Activated naive CD8-positive, alpha-beta T cell treated with anti-CD3 and anti-CD28 coated beads, Interleukin-2, amount 50 U/mL, for 24 hours (primary cell): ENCODE measurements at places on chromosomes 4 and X.
A peak's percentile ranks its signal among the peaks of the same experiment; 100 is the strongest.

DNA sequence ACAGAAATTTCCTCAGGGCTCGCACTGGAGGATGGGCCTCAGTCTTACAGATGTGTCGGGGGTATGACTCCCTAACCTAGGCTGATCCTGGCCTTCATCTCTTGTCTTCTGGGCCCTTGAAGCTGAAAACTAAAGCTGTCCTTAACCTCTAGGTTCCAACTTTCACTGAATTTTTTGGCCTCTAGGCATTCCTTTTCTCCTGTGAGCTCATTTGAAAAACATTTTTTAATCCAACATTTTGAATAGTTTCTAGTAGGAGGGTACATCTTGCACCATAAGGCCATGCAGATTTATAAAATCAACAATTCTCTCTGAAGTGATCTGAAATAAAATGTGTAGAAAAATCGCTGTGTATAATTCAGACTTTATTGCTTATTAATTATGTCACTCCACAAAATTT, 19.7 kb downstream of the RWDD4 start:
- no peak overlapping the region for H3K4me3 ChIP-seq
- peaks cover 18% of the 10 kb centered on the region for H3K36me3 ChIP-seq
- no peak overlapping the region for H3K27ac ChIP-seq
- H3K4me1 ChIP-seq: peaks cover 16% of the 10 kb centered on the region

DNA sequence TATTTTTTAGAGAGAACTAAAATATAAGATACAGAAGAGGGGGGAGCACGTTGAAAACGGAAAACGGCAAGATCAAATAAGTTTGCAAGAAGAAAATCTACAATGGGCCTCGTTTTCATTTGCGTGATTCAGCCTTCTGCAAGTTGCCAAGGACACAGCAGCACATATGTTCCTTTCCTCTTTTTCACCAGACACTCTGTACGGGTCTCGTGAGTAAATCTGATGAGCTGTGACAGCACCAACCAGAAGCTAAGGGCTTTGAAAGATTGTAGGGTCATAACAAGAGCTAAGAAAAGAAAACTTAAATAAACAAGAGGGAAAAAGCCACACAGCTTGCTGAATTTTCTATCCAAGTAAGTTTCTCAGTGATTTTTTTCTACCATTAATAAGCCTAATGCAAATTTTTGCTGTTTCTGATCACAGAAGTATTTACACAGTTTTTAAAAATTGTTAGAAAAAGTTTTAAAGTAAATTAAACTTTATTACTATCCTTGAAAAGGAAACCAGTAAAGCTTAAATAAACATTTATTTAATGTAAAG, 63.4 kb downstream of the SCML2 start:
- peaks cover 2% of the 10 kb centered on the region for H3K36me3 ChIP-seq
- no peaks in the 10 kb centered on the region for H3K4me1 ChIP-seq
- DNase-seq: no peak
- no peak overlapping the region for H3K27ac ChIP-seq

DNA sequence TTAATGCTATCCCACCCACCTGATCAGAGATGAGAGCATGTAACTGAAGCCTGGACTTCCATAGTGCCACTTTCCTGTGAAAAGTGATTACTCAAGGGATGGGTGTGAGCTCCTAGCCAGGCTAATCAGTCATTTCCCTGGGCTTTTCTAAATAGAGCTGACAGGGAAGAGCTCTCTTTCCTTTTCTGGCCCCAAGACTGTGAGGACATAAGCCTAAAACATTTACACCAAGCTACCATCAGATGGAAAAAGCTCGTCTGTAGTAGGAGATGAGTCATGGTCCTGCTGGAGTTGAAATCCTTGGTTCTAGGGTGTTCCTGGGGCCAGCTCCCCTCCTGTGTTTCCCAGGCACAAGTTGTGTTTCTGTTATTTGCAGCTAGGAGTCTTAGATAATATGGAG, 52.4 kb upstream of the NDP start:
- no peaks in the 10 kb centered on the region for H3K27me3 ChIP-seq
- H3K4me1 ChIP-seq: peaks cover 4% of the 10 kb centered on the region
- H3K36me3 ChIP-seq: no peaks in the 10 kb centered on the region
- H3K4me3 ChIP-seq: no peak overlapping the region

GRCh38 chrX:48786341-48786800, at the start of gene GATA1:
GATA1 (plus strand) TSS chrX:48786590; CDS start chrX:48791110, 4,520 bp downstream.
- no peak for DNase-seq
- H3K4me1 ChIP-seq: peaks cover 3% of the 10 kb centered on the region
- no peak within 1 kb of the TSS for H3K4me3 ChIP-seq

DNA sequence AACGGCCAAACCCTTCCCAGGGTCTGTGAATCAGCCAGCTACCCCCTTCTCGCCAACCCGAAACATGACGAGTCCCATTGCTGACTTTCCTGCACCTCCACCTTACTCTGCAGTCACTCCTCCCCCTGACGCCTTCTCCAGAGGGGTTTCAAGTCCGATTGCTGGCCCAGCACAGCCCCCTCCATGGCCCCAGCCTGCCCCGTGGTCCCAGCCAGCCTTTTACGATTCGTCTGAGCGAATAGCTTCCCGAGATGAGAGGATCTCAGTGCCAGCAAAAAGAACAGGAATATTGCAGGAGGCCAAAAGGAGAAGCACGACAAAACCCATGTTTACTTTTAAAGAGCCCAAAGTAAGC, 105.1 kb upstream of the MYOZ2 start:
- no peaks in the 10 kb centered on the region for H3K36me3 ChIP-seq
- H3K27ac ChIP-seq: no peak overlapping the region
- no peak for DNase-seq
- no peaks in the 10 kb centered on the region for H3K27me3 ChIP-seq

GRCh38 chr4:90128961-90129495, 1.8 kb downstream of the CCSER1 start:
- H3K27me3 ChIP-seq: peaks cover 31% of the 10 kb centered on the region
- peak overlapping the region; percentile 71 for H3K4me3 ChIP-seq
- H3K36me3 ChIP-seq: no peaks in the 10 kb centered on the region

- peaks cover 5% of the 10 kb centered on the region for H3K27me3 ChIP-seq
- H3K36me3 ChIP-seq: no peaks in the 10 kb centered on the region
- no peak overlapping the region for H3K4me3 ChIP-seq
- H3K4me1 ChIP-seq: no peaks in the 10 kb centered on the region
- DNase-seq: no peak
- H3K27ac ChIP-seq: no peak overlapping the region
Observed at GRCh38 chr4:146975527-146975926, 29.9 kb upstream of the TTC29 start.

GRCh38 chr4:34293459-34293858, 1950.9 kb downstream of the ARAP2 start:
- no peaks in the 10 kb centered on the region for H3K36me3 ChIP-seq
- H3K27me3 ChIP-seq: no peaks in the 10 kb centered on the region
- no peaks in the 10 kb centered on the region for H3K4me1 ChIP-seq

DNA sequence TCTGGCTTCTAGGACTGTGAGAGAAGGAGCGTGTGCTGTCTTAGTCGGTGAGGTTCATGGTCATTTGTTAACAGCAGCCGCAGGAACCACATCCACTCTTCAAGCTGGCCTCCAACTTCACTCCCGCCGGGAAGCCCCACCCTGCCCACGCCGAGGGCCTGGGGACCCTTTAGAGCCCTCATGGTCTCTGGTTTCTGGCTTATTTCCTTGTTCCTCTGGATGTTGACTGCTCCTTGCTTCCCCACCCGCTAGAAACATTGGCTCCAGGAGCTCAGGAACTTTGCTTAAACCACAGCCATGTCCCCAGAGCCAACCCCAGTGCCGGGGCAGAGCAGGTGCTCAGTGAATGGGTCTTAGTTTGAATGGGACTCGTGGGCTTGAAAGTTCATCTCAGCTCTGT, 40.8 kb downstream of the HTRA3 start:
- no peak overlapping the region for H3K27ac ChIP-seq
- H3K4me3 ChIP-seq: no peak overlapping the region
- H3K4me1 ChIP-seq: no peaks in the 10 kb centered on the region
- H3K36me3 ChIP-seq: no peaks in the 10 kb centered on the region

GRCh38 chrX:76064825-76065224, 108.0 kb upstream of the PBDC1 start:
- no peak overlapping the region for H3K4me3 ChIP-seq
- no peaks in the 10 kb centered on the region for H3K36me3 ChIP-seq
- H3K27ac ChIP-seq: peak overlapping the region; percentile 79
- DNase-seq: no peak

GRCh38 chr4:113707048-113707447, 54.5 kb downstream of the CAMK2D start:
- H3K4me3 ChIP-seq: no peak overlapping the region
- peaks cover 37% of the 10 kb centered on the region for H3K36me3 ChIP-seq
- no peaks in the 10 kb centered on the region for H3K27me3 ChIP-seq
- DNase-seq: no peak
- H3K27ac ChIP-seq: peak overlapping the region; percentile 1

DNA sequence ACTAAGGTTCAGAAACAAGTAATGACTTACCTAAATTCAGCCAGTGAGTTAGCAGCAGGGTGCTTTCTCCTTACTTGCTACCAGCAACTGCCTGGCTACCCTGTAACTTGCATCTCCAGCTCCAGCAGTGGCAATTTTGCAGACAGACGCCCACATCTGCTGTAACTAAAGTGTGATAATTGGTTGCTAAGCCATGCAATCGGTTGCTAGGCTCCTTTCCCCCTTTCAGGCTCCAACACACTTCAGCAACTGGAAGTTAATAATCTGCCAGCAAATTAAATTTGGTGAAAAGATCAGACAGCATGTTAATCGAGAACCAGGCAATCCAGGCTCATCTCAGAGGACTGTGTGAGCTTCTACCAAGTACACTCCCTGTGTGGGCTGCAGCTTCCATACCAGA, 24.2 kb upstream of the ARHGEF9 start:
- H3K27ac ChIP-seq: no peak overlapping the region
- H3K4me3 ChIP-seq: no peak overlapping the region
- no peaks in the 10 kb centered on the region for H3K4me1 ChIP-seq
- no peaks in the 10 kb centered on the region for H3K27me3 ChIP-seq
- H3K36me3 ChIP-seq: no peaks in the 10 kb centered on the region

GRCh38 chr4:147006229-147006628, 60.6 kb upstream of the TTC29 start:
- peaks cover 3% of the 10 kb centered on the region for H3K27me3 ChIP-seq
- no peaks in the 10 kb centered on the region for H3K36me3 ChIP-seq
- H3K27ac ChIP-seq: no peak overlapping the region
- no peaks in the 10 kb centered on the region for H3K4me1 ChIP-seq
- H3K4me3 ChIP-seq: no peak overlapping the region
- DNase-seq: no peak

DNA sequence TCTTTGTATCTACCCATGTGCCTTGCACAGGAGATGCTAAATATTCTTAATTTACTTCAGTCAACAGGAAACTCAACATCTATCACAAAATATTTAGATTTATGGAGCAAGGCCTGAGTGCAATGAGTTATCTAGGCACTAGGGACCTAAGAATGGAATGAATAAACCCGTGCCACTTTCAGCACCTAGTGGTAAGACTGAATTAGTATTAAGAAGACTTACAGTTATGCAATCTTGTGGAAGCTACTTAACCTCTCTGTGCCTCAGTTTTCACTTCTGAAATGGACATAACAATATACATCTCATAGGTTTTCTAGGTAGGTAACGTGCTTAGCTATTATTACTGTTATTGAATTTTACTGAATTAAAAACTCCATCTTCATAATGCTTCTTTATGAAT, 144.6 kb upstream of the MAP3K15 start:
- H3K4me3 ChIP-seq: no peak overlapping the region
- no peaks in the 10 kb centered on the region for H3K27me3 ChIP-seq
- H3K36me3 ChIP-seq: peaks cover 21% of the 10 kb centered on the region

DNA sequence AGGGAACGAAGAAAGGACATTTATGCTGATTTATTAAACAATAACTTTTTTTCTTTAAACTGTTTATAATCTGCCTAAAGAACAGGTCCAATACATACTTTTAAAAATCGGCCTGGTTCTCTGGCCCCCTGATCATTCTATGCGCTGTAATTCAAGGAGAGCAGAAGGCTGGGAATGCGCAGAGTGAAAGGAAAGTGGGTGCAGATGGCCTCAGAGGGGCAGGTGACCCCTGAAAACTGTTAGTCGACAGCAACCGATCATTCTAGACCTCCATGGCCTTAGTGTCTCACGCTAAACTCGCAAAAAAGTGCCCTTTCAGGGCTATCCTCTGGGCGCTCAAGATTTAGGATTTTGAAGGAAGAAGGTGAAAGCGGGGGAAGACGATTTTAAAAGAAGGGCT, 2.2 kb downstream of the PDE5A start:
- H3K36me3 ChIP-seq: no peaks in the 10 kb centered on the region
- H3K27ac ChIP-seq: no peak overlapping the region
- peaks cover 17% of the 10 kb centered on the region for H3K4me1 ChIP-seq
- no peak for DNase-seq
- peaks cover 36% of the 10 kb centered on the region for H3K27me3 ChIP-seq

DNA sequence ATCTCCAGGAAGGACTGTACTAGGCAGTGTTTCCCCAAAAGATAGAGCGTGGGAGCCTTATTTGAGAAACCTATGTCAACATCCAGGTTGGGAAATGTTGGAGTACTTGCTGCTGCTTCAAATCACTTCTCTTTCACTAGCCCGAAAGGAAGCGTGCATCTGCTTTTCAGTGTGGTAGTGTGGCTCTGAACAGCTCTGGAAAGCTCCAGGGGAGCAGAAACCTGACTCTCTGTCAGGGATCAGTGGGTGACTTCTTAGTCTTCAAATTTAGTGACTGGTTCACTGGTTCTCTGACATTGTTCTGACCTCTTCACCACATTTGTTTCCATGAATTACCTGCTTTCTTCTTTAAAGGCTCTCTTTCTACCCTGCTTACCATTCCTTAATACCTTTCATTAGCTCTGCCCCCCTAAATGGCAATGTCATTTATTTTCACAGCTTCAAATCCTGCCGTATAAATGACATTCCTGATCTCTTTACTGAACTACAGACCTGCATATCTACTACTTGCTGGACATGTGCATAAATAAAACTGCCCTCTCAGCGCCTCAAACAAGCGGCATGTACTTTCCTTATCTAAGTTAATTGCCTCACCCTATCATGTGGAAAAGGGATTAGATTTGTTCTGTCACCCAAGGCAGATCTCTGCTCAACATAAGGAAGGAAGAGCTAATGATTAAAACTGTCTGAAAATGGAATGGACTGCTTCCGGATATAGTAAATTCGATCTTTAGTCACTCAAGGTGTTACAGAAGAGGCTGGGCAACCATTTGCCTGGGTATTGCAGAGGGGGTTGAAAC, 37.0 kb downstream of the DLG3 start:
- DNase-seq: no peak
- peaks cover 3% of the 10 kb centered on the region for H3K4me1 ChIP-seq
- no peak overlapping the region for H3K27ac ChIP-seq
- no peak overlapping the region for H3K4me3 ChIP-seq

- H3K36me3 ChIP-seq: no peaks in the 10 kb centered on the region
- no peak overlapping the region for H3K4me3 ChIP-seq
- no peak for DNase-seq
- H3K4me1 ChIP-seq: no peaks in the 10 kb centered on the region
- H3K27me3 ChIP-seq: no peaks in the 10 kb centered on the region
Observed at GRCh38 chrX:5681159-5681558, 547.5 kb downstream of the NLGN4X start.

GRCh38 chr4:8355306-8355705, 85.2 kb downstream of the ACOX3 start:
- no peak overlapping the region for H3K4me3 ChIP-seq
- no peaks in the 10 kb centered on the region for H3K4me1 ChIP-seq
- no peak overlapping the region for H3K27ac ChIP-seq
- no peak for DNase-seq
- H3K36me3 ChIP-seq: no peaks in the 10 kb centered on the region
